NCI-H1417 treated with DMSO at 0.1 percent for 48 hours (cell line): ENCODE measurements at places on chromosomes 3 and 15.

DNA sequence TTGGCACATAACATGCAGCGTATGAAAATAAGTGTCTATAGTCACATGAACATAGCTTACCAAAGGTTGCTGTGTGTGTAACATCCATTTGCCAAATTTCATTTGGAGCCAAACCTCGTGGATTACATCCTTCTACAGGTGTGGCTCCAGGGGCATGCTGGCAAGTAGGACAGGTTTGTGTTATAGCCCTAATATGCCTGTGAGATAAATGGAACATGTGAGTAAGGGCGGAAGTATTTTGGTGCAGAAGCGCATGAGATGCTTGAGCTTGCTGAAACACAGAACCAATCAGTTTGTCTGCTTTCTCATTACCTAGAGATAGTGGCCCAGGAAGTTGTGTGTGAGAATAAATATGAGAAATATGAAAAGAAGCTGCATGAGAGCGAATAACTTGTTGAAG, 21.8 kb upstream of the XCR1 start:
- DNase-seq: no peak

GRCh38 chr3:56894881-56895431, 93.2 kb upstream of the ARHGEF3 start:
- DNase-seq: no peak

- DNase-seq: no peak
These were observed 633.6 kb downstream of the ZNF385D start for GRCh38 chr3:21117370-21117769.

DNA sequence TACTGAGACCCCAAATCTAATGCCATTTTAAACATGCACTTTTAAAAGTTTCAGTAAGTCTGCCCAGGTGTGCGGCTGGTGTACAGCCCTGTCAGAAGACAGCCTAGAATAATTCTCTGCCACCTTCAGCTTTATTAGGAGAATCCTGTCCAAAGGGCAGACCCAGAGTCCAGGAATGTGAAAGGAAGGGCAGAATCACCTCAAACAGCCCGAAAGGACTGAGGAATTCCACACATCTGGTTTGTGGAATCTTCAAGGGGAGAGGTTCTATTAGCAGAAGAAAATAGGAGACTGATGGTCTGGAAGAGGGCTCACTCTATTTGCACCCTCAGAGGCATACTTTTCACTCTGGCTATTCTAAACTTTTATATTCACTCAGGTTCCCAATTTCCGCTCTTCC, 46.6 kb downstream of the TYRO3 start:
- no peak for DNase-seq

DNA sequence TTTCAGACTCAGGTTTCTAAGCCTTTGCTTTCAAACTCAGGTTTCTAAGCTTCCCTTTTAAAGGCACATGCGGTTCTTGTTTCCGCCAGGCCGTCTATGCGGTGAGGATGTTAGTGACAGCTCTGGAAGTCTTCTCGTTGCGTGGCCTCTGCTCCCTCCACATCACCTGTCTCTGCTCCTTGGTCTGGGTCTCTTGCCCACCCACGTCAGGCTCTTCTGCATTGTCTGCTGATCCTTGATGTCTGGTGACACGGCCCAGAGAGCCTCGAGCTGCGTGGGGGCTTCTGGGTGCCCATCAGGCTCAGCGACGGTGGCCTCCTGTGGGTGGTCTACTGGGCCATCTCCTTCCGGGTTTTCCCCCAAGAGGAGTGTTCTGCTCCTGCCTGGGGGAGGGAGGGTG, 30.5 kb downstream of the KLF13 start:
- no peak for DNase-seq

- no peak for DNase-seq
These were observed 322.7 kb upstream of the ZNF717 start for GRCh38 chr3:76107935-76108570.

DNA sequence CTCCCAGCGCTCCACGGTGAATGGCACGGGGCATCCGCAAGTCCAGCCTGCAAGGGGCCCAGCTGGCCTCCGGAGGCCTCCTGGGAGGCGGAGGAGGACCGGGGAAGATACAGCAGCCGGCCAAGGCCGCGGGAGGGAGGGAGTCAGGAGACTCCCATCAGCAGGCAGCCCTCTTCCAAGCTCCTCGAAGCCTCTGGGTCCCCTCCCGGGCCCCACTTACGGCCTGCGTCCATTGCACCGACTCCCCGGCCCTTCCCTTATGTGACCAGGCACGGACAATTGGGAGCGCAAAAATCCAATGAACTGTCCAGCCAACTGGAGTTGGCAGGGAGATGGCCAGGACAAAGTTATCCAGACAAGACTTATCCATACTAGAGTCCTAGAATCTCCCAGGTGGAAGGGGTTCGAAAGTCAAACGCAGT, 668 bp downstream of the MFGE8 start:
- no peak for DNase-seq
